PC-9 (cell line): ENCODE measurements at places on chromosomes 2 and 18.

DNA sequence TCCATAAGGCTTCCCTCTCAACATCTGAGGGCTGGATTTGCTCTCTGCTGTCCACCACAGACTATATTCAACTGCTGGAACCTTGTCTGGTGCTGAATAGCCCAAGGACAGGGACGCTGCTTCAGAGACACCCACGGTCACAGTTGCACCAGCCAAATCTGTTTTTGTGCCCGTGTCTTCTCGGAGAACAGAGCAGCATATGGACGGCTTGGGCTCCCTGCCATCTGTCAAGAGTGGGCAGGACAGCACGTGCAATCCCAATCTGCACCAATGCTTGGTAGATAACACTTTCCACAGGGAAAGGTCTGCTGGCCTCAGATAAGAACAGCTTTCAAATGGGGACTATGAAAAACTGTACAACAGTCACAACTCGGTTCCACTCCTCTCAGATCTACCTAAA is 466.1 kb downstream of the TGIF1 start:
- no peak for DNase-seq

DNA sequence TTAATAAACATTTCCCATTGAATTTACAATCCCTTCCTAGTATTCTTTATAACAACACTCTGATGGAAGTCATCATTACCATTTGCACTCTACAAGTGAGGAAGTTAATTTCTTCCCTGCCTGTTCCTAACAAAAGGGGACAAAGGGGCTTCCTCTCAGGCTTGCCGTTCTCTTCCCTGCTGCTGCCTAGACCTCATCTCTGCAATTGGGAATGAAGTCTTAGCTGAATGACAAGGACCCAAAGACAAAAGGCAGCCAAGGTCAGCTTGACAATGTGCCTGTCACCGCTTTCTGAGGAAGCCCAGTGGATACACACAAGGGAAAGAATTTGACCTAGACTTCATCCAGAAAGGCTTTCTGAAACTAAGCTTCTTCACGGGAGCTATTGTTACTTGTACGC is 416.4 kb downstream of the CMPK2 start:
- no peak for DNase-seq

DNA sequence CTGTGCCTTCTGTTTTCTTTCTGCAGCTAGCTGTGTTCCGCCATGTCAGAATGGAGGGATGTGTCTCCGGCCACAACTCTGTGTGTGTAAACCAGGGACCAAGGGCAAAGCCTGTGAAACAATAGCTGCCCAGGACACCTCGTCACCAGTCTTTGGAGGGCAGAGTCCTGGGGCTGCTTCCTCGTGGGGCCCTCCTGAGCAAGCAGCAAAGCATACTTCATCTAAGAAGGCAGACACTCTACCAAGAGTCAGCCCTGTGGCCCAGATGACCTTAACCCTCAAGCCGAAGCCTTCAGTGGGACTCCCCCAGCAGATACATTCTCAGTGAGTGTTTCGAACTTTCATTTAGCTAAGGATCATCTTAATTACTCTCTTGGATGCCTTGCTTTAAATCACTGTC is 74.1 kb downstream of the LTBP1 start:
- no peak for DNase-seq

- no peak for DNase-seq
Measured at GRCh38 chr2:196290136-196290535, 118.8 kb upstream of the STK17B start.

DNA sequence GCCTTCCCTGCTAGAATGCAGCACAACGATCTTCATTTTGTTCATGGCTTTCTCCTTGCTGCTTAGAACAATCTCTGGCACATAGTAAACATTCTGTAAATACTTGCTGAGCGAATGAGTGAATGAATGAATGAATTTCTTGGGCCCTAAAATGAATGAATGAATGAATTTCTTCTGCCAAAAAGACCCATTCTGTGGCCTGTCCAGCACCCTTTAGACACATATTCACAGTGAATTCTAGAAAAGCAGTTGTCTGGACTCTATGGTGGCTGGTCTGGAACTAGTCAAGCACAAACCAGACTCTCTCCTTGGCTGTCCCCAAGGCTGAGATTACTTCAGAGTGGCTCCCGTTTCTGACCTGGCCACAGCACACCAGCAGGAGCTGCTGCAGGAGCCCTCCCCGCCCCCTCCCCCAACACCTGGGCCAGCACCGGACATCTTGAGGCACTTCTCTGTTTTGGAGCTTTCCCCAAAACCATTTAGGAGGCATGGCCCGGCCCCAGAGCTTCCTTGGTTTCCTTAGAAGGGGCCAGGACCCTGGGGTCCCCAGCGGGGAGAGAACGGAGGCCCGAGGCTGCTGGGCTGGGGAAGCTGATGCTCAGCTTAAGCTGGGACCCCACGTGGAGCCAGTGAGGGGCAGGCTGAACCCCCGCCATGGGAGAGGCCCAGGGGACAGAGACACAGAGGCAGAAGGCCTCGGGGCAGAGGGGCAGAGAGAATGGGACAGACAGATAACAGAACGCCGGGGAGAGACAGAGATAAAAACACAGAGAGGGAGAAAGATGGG is 159.0 kb downstream of the ZFP36L2 start:
- DNase-seq = no peak

GRCh38 chr18:58955738-58956137 is 91.1 kb downstream of the ZNF532 start:
- DNase-seq = no peak

DNA sequence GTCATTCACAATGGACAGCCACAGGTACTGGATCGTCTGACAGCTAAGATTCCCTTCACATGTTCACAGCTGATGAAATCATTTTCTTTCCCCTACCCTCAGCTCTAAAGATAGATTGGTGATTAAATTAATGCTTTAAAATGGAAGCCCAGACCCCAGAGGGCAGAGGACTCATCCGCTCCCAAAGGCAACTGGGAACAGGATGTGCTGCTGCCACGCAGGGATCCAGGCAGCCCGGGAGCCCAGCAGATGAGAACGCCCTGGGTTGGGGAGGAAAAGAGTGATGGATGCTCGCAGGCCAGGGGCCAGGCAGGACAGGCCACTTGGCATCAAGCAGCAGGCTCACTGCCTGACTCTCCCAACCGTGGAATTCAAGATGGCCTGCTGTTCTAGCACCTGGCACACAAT is 41.3 kb downstream of the HDHD2 start:
- no peak for DNase-seq

GRCh38 chr2:181570059-181570458 is 86.8 kb downstream of the CERKL start:
- DNase-seq = no peak

- DNase-seq = peak; percentile 4
Measured at GRCh38 chr2:82993609-82994008, 1465.5 kb downstream of the SUCLG1 start.

GRCh38 chr2:171008550-171009205 is 79.6 kb downstream of the GORASP2 start:
- no peak for DNase-seq

DNA sequence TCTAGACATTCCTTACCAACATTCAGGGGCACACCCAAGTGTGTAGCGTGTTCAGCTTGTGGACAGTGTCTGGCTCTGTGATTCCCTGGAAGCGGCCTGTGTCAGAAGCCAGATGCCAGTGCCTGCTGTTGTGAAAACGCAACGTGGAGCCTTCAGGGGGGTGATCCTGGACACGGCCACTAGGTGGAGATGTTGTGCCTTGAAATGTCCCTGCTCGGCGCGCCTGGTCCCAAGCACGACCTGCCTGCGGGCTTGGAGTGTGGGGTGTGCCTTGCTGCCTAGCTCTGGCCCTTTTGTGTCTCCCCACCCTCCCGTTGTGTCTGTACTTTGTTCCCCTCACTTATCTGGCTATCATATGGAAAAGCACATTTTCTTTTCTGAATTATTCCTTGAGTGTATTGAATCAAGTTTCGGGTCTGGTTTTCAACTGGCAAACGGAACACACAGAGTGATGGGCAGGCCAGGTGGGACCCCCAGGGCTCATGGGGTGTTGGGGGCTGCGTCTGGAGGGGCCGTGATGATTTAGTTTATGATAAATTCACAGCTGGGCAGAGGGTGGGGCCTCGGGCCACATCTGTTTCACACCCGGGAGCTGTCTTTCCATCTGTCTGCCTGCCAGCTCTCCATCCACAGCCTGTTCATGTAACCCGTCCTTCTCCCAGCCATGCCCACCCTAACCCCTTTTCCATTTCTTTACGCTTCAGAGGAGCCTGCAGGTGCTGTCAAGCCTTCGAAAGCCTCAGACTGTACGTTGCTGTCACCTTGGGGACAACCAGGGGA is 95.5 kb downstream of the DYSF start:
- DNase-seq = peak; percentile 57

- DNase-seq = peak; percentile 15
Measured at GRCh38 chr2:154697418-154698252, 860 bp upstream of the KCNJ3 start.

DNA sequence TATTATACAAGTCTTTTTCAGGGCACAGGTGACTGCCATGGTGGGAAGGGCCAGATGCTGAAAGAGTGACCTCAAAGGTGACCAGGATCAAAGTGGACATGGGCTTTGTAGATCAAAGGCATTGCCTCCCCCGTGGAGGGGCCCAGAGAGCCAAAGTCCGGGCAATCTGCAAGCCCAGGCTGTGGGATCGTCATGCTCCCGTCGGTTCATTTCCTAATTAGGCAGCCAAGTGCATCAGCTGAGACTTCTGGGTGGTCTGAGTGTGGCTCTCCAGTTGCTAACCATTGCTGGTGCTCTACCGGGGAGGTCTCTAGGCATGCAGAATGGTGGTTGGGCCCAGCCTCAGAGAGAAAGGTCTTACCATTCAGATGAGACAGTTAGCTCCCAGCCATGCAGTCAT is 61.6 kb downstream of the TRIB2 start:
- DNase-seq = no peak

DNA sequence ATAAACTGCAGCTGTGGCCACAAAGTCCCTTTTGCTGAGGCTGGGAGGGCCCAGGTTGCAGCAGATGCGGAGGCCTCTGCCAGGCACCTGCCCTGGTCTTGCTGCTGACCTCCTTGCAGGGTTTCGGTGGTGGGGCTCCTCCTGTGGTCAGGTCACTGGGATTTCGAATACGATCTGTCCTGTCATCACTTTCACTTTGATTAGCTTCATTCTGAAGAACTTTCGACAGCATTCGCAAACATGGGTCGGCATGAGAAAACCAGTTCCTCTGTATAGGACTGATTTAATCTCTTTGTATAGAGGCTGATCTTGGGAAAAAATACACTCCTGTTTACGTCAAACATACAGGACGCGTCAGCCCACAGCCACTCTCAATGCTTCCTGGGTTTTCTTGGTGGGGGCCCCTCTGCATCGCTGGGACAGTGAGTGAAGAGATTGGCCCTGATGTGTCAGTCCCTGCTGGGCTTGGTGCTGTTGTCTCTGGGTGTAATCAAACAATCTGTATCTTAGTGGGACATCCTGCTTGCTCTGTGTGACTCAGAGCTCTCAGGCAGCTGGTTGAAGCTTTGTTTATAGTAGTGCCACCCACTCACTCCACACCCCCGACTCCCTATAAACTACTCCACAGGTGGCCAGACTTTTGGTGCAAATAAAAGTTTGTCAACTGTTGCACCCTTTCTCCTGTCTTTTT is 209.4 kb upstream of the CXCR4 start:
- DNase-seq = peak; percentile 40
